ENCODE measurements at places on chromosomes 11 and 22.

DNA sequence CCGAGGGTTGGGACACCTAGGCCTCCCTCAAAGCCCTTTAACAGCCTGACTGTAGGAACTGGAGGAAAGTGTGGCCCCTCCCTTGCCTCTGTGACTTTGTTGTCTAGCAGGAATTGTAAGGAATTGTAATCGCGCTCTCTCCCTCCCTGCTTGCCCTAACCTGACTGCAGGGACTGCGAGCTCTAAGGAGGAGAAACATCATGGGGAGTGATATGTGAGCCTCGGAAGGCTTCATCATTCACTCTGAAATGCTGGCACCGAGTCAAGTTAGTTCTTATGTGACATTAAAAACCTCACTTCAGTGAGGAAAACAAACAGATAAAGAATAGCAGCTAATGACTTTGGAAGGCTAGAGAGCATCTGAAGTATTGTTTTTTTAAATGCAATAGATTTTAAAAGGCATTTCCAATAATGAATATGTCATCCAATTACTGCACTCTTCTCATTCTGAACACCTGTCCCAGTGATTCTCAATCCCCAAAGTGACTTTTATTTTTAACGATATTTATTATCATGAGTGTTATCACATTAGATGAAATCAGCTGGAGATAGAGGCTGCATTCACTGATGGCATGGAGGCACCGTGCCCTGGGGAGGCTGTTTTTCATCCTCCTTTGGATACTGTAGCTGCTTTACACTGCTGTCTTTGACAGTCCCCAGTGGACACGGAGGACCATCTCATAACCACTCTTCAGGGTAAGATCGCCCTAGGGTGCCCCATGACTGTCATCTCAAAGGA is 58.5 kb upstream of the NTM start:
- no peak for DNase-seq

DNA sequence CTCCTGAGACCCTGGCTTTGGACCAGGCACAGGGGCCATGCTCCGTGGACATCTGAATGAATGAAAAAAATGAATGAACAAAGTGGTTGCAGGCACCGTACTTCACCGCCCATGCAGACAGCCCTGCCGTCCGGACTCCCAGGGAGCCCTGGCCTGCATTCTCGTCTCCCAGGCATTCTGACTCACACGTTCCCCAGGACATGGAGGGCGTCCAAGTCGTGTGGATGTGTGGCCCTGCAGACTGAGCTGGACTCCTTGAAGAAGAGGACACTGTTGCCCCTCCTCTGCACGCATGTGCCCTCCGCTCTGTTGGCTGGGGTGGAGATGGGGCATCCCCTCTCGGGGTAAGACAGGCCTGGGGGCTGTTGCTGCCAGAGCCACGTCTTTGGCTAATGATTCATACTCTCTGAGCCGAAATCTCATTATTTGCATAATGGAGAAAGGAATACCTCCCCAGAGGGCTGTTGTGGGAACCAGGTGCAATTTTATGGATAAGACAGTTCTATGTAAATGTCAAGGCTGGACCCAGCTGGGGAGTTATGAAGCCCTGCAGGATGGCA is 49.7 kb downstream of the RTL6 start:
- no peak for DNase-seq

- DNase-seq = no peak
Measured at GRCh38 chr11:30479899-30480298, 106.3 kb downstream of the MPPED2 start.

DNA sequence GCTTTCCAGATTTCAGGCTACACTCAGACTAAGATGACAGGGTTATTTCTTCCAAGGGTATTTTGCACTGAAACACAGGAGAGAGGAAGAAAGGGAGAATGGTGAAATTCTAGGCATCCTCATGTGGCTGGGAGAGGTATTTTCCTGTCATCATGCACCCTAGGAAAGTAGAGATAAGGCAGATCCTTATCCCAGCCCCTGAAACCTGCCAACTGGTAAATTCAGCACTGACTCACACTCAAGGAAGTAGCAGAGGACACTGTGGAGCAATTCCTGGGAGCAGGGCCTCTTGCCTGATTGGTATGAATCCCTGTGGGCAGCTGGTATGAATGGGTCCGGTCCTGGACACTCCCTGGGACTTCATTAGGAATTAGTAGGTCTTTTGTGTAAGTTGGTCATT is 37.6 kb upstream of the SLC5A1 start:
- DNase-seq = no peak

DNA sequence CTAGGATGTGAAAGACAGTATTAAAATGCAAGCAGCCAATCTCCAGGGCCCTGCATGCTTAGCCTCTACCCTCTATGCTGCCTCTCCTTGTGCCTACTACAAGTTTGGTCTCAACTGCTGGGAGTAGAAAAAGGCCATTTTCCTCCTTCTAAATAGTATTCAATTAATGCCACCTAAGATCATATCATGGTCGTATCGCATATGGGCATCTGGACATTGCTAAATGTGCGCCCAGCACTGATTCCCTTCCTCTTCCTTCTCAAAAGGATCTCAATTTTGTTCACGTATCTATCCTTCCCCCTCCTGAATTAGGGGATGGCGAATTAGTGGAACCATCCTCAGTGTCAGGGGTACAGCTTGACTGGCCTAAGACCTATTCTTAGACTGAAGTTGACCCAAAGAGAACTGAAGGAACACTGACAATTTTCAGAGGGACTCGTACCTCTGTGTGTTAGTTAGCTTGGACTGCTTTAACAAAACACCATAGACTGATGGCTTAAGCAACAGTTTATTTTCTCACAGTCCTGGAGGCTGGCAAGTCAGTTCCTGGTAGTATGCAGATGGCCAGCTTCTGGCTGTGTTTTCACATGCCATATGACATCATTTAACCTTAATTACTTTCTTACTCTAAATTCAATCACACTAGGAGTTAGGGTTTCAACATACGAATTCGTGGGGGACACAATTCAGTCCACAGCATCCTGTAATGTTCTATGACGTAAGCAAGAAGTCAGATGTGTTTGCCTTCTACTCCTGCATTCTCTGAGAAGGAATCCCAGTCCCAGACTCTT is 8.5 kb upstream of the NUP50 start:
- no peak for DNase-seq

- no peak for DNase-seq
Measured at GRCh38 chr11:40290171-40290631, 1169.3 kb downstream of the LRRC4C start.

- no peak for DNase-seq
Measured at GRCh38 chr22:38401336-38402084, 53.5 kb downstream of the KCNJ4 start.

- DNase-seq = no peak
Measured at GRCh38 chr11:67664213-67664585, 10.2 kb downstream of the ALDH3B2 start.

DNA sequence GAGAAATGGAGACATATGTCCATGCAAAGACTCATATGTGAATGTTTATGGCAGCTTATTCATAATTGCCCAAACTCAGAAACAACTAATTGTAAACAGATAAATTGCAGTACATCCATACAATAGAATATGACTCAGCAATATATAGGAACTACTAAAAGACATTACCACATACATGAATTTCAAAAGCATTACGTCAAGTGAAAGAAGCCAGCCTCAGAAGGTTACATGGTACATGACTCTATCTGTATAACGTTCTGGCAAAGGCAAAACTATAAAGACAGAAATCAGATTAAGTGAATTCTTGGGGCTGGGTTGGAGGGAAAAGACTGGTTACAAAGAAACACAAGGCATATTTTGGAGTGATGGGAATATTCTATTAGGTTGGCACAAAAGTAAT is 7.2 kb downstream of the KCTD21 start:
- no peak for DNase-seq

- no peak for DNase-seq
Measured at GRCh38 chr11:40204228-40204627, 1255.2 kb downstream of the LRRC4C start.

DNA sequence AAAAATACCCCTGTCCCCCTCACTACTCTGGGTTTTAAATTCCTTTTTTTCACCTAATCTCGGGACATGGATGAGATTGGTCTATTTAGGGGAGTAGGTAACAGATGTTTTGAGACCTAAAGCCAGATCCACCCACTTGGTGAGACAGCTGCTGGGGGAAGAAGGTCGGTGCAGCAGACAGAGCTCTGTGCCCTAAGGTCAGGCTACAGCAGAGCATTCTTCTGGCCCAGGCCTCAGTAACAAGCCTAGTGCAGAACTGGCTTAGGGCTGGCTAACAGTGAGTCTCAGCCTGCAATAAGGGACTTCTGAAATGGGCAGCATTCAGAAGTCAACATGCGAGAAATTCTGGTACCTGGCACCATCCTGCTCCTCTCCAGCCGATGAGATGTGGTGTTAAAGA is 444.9 kb upstream of the KIRREL3 start:
- DNase-seq = no peak

DNA sequence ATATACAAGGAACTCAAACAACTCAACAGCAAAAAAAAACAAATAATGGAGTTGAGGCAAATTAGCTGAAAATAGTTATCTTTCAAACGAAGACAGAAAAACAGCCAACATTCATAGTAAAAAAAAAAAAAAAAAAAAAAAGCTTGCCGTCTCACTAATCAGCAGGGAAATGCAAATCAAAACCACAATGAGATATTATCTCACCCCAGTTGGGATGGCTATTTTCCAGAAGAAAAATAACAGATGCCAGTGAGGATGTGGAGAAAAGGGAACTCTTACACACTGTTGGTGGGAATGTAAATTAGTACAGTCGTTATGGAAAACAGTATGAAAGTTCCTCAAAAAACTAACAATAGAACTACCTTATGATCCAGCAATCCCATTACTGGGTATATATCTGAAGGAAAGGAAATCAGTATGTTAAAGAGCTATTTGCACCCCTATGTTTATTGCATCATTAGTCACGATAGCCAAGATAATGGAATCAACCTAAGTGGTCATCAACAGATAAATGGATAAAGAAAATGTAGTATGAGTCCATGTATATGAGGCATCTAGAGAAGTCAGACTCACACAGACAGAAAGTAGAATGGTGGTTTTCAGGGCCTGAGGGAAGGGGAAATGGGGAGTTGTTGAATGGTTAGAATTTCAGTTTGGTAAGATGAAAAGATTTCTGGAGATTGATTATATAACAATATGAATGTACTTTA is 56.0 kb downstream of the USP35 start:
- no peak for DNase-seq

GRCh38 chr11:111531136-111531535 is 9.4 kb upstream of the LAYN start:
- DNase-seq = no peak

- no peak for DNase-seq
Measured at GRCh38 chr11:70367071-70367470, 31.3 kb upstream of the CTTN start.

DNA sequence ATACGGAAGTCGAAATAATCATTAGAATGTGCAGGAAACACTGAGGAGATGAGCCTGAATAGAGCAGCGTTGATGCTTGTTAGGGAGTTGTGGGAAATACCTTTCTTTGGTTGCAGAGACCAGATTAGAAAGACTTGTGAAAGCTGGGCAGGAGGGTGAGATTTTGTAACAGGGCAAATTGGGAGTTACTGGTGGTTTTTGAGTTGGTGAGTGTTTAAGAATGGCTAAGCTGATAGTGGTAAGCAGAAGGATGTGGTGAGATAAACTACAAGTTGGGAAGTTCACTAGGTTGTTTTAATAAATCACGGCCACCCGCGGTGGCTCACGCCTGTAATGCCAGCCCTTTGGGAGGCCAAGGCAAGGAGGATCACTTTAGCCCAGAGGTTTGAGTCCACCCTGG is 34.4 kb downstream of the MCAM start:
- DNase-seq = no peak

GRCh38 chr11:117715801-117716200 is 81.2 kb downstream of the DSCAML1 start:
- DNase-seq = no peak

DNA sequence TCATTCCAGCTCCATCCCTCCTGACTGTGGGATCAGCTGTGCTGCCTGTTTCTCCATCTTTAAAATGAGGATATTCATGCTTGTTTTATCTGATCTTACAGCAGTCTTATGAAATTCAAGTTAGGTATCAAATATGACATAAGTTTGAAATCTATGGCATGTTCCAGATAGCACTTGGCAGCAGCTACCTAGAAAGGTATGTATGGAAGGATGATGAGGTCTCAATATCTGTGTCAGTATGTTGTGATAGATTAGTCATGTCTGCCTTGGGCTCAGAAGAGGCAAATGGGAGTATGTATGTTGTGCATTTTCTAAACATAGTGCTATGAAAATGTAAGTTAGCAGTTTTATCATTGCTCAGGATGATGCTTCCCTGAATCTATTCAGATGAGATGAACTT is 122.1 kb downstream of the NAV2 start:
- DNase-seq = no peak

DNA sequence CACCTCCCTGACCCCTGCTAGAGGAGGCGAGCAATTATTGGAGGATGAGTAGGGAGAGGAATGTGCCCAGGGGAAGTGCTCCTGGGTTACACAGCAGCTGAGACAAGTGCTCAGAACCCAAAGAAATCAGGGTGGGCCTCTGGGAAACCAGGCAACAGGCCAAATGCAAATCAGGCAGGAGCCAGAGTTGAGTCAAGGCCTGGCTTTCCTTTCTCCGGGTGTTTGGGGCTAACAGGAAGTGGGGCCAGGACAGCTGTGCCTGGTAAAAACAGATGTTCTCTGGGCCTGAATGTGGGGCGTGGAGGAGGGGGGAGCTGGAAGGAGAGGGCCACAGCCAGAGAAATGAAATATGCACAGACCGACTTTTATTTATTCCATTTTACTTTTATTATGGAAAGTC is 22.0 kb downstream of the MFNG start:
- no peak for DNase-seq

DNA sequence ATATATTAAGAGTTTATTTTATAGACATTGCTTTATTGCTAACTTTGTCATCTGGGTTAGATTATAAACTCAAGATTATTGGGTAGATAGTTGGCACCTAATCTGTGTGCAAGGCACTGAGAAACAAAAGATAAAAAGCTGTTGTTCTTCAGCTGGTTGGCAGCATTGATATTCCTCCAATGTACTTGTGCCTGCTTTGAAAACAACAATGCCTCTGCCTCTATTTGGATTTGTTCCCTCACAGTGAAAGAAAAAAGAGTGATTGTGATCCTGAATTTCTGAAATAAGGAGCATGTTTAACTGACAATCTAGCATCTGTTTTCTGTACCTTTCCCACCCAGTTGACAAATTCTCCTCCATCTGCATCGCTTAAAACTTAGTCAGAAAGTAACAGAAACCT is 98.3 kb downstream of the TYR start:
- no peak for DNase-seq

GRCh38 chr22:46367707-46368191 is 32.2 kb downstream of the TRMU start:
- peak; percentile 38 for DNase-seq
